Right cardiac atrium (tissue), 5 donors: ENCODE measurements at places on chromosomes 7 and 10.

DNA sequence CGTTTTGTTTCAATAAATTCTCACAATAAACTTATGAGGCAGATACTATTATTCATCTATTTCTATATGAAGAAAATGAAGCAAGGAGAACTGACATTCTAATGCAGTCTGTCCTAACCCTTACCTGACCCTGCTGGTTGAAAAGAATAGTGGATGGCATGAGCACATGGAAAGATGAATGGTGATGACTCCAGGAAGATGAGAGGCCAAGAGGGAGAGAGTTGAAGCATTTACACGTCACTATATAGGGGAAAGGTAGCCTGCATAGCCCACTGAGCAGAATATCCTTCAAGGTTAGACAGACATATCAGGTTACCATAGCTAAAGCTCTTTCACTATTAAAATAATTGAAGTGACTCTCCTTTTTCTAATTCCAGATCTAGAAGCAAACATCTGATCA lies 163.9 kb upstream of the CDK1 start:
- no peak for DNase-seq

- no peak for DNase-seq
Observed at GRCh38 chr10:114967071-114967470, 29.1 kb downstream of the TRUB1 start.

GRCh38 chr7:28349637-28350036 lies 62.7 kb upstream of the CREB5 start:
- DNase-seq: no peak

- DNase-seq: no peak
Observed at GRCh38 chr7:48052748-48053147, 17.4 kb downstream of the C7orf57 start.

GRCh38 chr10:80211786-80212185 lies 6.4 kb upstream of the ANXA11 start:
- no peak for DNase-seq

DNA sequence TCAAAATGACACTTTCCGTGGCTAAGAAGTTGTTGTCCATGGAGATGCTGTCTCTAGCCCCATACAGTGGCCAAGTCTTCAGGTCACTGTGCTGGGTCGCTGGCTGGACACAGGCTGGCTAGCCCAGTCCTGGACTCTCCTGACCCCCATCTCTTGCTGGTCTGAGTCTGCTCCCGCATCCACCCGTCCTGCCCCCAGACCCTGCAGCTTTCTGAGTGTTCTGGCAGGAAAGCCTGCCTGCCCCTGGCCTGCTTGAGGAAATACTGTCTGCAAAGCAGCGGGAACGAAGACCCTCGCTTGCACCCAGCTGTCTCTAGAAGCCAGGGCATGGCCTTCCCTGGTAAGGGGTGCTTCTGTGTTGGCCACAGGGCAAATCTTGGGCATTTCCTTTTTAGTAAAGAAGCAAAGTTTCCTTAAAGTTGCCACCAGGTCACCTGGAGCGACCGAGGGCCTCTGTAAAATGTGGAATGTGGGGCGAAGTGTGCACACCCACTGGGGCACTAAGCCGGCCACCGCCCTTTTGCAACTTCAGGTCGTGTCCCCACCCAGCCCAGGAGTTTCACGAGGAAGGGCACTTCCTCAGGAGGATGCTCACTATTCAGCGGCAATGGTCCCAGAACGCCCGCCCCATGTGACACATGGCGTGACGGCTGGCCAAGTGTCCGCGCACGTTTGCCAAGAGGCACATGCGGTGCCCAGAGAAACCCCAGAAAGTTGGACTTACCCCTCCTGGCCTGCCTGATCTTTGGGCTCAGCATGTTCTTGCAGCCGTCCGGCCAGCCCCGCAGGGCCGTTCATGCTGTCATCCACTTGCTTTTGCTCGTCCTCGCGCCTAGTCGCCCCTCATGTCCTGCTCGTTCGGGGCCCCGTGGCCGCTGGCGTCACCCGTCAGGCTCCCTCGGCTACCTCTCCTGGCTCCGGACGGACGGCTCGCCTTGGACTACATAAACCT lies 558 bp downstream of the ARHGAP22 start:
- DNase-seq: peak; percentile 76

- no peak for DNase-seq
Observed at GRCh38 chr10:91598211-91598977, 34.5 kb downstream of the PPP1R3C start.

DNA sequence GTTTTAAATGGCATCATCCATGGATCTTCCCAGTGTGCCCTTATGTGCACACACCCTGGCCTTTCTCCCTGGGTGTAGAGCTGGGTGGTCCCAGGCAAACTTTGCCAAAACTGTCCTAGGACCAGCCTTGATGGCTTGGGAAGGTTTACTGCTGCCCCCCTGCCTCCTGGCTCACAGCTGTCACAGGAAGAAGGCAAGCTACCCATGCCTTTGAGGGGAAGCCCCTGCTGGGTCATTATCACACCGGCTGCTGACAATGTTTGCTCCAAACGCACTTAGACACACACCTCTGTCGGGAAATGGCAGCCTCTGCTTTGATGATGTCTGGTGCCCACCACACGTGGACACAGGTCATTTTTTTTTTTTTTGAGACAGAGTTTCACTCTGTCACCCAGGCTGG lies 25.2 kb upstream of the FIGNL1 start:
- no peak for DNase-seq

- peak; percentile 71 for DNase-seq
Observed at GRCh38 chr7:107463139-107464078, 6.4 kb upstream of the GPR22 start.

DNA sequence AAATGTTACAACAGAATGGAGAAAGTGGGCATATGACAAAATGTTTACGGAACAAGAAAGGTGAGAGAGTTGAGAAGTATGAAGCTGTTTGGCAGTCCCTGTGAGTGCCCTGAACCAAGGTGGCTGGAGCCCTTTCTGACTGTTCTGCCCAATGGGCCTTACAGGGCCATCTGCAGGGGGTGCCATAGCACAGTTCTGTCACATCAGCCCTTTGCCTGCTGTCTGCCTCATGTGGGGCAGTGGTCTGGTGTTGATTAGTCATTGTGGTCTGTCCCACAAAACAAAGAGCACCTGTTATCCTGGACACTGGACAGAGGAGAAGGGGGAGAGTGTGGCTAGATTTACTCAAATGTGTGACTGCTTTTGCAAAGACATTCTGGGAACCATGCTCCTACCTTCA lies 51.5 kb upstream of the OSBPL3 start:
- no peak for DNase-seq

DNA sequence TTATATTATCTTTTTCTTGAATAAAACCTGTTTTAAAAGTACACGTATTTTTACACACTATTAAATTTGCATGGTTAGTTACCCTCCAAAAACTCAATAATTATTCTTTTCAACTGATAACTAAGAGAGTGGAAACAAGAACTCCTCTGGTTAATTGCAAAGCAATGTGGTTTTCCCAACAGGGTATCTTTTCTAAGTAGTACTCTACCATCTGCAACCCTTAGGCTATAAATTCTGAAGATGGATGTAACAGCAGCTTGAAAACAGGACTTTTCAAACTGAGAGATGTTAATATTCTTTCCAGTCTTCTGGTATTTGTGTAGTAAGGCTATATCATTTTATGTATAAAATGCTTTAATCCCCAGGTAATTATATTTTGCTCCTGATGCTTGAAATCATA lies 916.1 kb upstream of the POT1 start:
- DNase-seq: no peak

GRCh38 chr10:30431435-30431911 lies 2.5 kb upstream of the MAP3K8 start:
- peak; percentile 72 for DNase-seq

- no peak for DNase-seq
Observed at GRCh38 chr10:51507476-51507875, 191.9 kb downstream of the CSTF2T start.

DNA sequence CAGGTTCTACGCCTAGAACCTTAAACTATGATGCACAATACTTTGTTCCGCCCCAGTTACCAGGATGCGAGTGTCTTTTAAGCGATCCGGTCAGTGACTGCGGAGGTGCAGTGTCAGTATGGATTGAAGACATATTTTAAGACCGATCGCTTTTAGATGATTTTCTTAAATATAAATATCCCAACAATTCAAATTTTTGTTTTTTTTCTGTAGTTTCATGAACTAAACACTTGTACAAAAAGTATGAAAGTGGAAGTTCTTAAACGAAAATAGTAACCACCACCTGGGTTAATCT lies 835 bp downstream of the COMMD3 start:
- DNase-seq: no peak

GRCh38 chr10:98303569-98303968 lies 35.6 kb upstream of the LOXL4 start:
- no peak for DNase-seq

DNA sequence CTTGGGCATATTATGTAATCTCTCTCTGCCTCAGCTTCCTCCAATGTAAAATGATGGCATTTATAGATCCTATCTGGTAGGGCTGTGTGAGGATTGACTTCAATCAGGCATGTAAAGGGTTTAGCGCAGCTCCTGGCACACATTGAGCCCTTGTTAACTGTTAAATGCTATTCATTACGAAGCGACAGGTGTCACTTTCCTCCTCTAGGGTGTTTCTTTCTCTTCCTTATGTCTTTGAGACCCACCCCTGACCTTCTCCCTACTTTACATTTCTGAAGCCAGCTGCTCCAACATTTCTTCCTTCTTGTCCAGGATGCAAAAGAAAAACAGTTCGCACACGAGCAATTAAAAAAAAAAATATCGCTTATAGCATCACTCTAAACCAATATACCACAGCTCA lies 5.7 kb upstream of the R3HCC1L start:
- DNase-seq: no peak

DNA sequence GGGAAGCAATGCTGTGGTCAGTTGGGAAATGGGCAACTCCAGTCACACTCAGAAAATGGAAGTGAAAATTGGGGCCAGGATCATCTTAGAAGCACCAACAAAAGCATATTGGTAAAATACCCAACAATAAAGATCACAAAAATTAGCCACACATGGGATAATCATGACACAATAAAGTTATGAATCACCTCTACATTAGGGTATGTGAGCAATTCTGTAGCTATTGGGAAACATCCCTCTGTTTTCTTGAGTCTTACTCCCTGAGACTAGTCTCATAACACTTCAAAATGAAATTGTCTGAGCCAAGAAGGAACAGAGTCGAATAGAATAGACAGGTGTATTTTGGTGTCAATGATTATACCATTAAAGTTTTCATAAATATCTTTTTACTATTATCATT lies 178.3 kb downstream of the DYNC1I1 start:
- no peak for DNase-seq
